NCI-H345 (cell line): ENCODE measurements at places on chromosomes 11 and 22.

DNA sequence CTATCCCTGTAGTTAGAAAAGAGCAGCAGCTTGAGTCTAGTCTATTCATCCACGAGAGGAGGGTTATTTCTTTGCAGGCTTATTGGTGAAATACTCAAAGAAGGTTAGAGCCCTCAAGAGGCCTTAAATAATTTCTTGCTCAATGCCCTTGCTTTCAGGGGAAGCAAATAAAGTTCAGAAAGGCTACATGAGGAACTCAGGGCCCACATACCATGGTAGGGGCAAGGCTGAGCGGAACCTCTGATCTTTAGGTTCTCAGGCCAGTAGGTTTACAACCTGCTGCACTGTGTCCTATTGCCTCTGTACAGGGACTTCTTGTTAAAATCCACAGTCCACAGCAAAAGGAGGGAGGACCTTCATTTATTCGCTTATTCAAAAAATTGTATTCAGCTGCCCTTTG lies 101.7 kb downstream of the ADAMTS15 start:
- no peak for DNase-seq

DNA sequence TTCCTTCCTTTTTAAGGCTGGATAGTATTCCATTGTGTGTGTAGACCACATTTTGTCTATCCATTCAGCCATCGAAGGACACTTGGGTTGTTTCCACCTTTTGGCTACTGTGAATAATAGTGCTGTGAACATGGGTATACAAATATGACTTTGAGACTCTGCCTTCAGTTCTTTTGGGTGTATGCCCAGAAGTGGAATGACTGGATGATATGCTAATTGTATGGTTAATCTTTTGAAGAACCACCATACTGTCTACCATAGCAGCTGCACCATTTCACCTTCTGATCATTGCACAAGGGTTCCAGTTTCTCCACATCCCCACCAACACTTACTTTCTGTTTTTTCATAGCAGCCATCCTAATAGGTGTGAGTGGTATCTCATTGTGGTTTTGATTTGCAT lies 30.3 kb downstream of the SGSM1 start:
- no peak for DNase-seq

- no peak for DNase-seq
Observed at GRCh38 chr22:19800761-19801244, 40.2 kb downstream of the TBX1 start.

GRCh38 chr11:75279273-75279672 lies 38.7 kb downstream of the TPBGL start:
- DNase-seq = no peak

GRCh38 chr11:86627776-86628455 lies 44.5 kb downstream of the ME3 start:
- DNase-seq = no peak

GRCh38 chr11:69455969-69456368 lies 25.5 kb upstream of the LINC01488 start:
- no peak for DNase-seq

GRCh38 chr11:34050581-34051348 lies 766 bp upstream of the CAPRIN1 start:
- peak; percentile 65 for DNase-seq

- no peak for DNase-seq
Observed at GRCh38 chr11:61071208-61071681, 31.0 kb upstream of the CD5 start.

DNA sequence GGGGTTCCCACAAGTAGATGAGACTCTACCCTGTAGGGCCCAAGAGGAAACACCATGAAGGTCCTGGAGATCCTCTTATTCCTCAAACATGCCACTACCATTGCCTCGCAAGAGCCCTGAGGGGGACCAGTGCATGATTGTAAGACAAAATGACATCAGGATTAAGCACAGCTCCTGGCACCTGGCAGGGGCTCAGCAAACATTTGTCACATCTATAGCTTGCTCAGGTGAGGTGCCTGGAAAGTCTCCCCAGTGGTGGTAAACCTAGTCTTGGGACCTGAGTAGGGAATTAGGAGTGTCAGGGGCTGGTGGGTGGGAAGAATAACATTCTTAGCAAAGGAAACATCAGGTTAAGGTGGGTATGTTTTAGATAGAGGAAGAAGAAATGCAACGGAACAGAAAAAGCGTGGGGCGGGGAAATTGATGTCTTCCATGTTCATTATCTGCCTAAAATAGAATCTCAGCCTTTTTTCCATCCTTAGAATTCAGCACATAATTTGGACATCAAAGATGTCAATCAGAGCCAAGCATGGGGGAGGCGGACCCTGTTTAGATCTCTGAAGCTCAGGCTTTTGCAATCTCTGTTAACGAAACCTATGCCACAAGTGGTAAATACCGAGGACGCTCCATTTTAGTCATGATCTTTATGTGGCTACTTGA lies 924 bp downstream of the YPEL1 start:
- no peak for DNase-seq

DNA sequence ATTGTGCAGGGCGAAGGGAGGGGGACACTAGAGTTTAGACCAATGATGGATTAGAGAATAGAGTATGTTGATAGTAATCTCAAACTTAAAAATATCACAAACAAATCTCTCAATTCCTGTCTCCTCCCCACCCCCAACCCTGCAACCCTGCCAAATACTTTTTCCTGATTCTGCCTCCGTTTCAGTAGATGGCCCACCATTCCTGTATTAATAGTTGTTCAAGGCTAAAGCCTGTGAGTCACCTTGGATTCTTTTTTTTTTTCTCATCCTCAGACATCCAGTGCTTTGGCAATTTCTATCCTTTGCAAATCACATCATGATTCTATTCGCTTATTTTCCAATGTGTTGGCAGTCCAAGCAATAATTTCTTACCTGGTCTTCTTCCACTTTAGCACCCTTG lies 207.9 kb downstream of the DYNC2H1 start:
- no peak for DNase-seq

DNA sequence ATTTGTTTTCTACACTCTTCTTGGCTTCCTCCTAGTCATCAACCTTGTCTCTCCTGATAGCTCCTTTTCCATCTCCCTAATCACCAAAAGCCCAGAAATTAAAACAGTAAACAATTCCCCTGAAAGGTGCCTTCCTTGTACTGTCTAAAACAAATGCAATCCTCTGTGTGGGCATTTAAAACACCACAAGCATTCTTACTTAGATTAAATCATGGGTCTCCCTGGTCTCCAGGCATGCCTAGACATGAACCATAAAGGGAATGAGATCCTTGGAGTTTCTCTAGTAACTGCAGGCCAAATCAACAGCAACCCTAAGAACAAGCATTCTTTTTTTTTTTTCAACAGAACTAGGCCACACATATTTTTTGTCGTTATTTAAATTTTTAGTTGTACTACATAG lies 1.9 kb downstream of the BTG4 start:
- DNase-seq = no peak

DNA sequence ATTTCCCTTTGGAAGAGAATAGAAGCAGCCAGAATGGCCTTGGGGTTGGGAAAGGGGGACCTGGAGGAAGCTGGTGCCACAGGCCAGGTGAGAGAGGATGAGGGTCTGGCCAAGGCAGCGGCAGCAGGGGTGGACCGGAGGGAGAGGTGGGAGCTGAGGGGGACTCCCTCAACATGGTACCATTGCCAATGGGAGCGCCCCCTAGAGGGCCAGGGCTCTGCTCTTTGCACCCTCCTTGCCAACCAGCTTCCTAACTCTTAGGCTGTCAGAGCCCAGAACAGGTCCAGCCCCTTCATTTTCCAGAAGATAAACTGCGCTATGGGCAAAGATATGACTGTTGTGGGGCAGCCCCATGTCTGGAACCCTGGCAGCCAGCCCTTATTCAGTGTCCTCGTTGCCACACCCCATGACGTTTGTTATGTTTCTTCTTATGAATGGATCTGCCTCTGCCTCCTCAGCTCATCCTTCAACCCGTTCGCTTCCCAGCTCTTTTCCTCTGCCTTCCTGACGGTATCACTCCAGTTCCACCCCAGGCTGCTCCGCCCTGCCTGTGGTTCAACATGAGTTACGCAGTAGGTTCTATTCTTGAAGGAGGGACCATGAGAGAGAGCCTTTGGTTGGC lies 185.2 kb downstream of the GRIK4 start:
- no peak for DNase-seq

DNA sequence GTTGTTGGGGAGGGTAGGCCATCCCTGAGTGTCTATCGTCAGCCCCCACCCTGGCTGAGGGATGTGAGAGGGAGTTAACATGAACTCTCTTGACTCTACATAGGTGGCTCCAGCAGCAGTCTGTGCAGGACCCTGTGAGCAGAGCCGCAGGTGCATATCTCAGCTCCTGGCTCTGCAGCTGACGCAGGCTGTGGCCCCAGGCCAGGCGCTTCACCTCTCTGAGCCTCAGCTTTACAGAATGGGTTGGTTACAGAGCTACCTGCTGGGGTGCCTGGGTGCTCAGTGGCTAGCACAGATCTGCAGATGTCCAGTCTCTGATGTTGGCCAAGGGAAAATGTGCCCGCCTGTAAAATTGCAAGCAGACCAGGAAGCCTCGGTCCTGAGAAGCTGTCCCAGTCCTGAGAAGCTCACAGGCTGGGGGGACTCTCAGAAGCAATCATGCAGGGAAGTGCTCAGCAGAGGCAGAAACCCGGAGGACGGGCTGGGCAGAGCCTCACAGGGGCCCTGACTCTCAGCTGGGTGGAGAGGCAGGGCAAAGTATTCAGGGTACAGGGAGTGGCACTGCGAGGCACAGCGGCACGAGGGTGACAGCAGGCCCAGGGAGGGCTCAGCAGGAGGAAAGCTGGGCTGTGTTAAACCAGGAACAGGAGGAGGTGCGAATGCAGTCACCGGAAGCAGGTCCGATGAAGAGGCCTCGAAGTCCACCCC lies 15.9 kb upstream of the LRP5 start:
- DNase-seq = no peak

DNA sequence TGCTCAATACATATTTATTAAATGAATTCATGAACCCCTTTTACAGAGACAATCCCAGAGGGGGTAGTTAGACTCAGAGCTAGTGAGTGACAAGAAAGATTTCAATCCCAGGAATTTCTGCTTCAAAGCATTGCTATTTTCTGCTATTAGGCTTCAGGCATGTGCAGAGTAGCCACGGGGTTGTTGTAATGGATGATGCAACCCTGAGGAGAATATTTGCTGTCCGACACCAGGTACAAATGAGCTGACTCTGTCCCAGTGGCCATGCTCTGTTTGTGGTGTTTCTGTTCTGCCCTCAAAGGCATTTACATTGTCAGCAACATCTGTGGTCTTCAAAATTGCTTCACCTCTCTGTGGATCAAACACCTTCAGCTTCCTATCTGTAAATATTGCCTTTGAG lies 102.6 kb downstream of the CSNK2A3 start:
- DNase-seq = no peak

GRCh38 chr11:115613986-115614632 lies 109.9 kb upstream of the CADM1 start:
- DNase-seq = no peak

- DNase-seq = no peak
Observed at GRCh38 chr22:47335958-47336357, 573.5 kb downstream of the TBC1D22A start.

GRCh38 chr22:24230911-24231656 lies 13.8 kb downstream of the GGT5 start:
- DNase-seq = peak; percentile 3

GRCh38 chr11:9977554-9977953 lies 313.7 kb downstream of the SWAP70 start:
- no peak for DNase-seq

DNA sequence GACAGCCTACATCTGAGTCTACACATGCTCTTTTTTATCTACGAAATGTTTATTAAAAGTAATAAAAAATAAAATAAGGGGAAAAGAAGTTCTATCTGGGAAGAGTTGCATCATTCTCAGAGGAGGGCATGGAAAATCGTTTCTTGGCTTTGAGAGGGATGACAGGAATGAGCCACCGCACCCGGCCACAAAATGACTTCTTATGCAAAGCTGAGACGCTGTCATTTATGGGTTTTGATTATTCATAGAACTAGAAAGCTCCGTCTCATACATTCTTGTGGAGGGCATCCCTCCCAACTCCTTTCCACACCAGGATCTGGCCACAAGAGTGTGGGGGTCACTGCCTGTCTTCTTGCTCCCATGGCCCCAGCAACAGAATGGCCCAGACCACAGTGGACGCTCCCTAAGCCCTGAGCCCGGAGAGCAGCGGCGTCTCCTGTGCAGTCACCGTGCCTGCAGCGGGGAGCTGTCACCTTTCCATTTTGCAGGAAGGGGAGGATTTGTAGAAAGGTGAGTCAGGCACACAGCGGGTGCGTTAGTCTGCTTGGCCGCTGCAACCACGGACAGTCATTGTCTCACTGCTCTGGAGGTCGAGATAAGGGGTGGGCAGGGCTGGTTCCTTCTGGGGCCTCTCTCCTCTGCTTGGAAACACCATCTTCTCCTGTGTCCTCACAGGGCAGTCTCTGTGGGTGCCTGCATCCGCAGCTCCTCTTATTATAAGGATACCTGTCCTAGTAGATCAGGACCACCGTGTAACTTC lies 1388.7 kb downstream of the BRD1 start:
- no peak for DNase-seq

DNA sequence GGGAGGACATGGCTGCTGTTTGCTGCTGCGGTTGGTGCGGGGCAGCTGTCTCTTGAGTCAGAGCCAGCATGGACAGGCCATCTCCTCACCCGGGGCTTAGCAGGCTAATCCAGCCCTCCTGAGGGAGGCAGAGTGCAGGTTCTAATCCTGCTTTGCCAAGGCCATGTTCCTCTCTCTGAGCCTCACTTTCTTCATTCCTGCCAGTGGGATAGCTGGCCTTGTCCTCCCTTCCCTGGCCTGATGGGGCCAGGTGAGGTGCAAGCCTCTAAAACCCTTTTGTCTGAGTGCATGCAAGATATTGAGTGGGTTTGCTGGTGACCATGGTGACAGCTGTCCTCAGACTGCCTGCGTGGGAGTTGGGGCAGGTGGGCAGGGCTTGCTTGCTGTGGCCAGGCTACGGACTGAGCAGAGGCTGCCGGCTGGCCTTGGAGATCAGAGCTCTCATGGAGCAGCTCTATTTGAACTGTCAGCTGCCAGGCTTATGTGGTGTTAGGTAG lies 3.6 kb downstream of the USP35 start:
- no peak for DNase-seq

GRCh38 chr22:27602390-27602789 lies 199.2 kb downstream of the MN1 start:
- no peak for DNase-seq

GRCh38 chr22:41939981-41940831 lies 6.7 kb downstream of the CENPM start:
- DNase-seq = peak; percentile 20

DNA sequence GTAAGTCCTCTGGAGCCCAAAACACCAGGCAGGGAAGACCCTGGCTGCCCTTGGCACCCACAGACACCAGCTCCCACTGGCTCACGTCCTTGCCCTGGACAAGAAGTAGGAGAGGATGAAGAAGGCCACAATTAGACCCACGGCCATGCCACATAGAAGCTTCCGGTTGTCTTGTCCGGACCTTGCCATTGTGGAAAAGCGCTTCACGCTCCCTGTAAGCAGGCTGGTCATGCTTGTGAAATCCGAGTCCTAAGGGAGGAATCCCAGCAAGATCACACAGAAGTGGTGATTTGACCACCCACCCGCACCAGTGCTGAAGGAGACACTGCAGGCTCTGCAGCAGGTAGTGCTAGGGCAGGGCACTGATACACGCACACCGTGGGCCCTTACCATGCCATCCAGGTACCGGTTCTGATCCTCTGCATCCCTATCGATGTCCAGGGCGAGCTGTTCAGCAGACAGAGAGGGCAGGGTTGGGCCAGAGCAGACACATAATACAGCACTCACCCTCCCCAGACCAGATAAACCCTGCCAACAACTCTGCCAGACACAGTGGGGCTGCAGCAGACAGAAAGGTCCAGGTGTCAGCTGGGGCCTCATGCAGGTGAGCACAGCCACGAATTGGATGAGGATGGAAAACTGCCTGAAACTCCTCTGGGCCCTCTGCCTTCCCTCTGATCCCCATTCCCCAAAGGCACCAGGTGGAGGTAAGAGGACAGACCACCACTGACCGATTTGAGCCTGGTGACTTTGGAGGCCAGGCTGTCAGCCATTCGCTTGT lies 1.8 kb downstream of the BET1L start:
- no peak for DNase-seq
